ENCODE measurements at places on chromosomes 5 and 9.
A peak's percentile ranks its signal among the peaks of the same experiment; 100 is the strongest.

- DNase-seq: no peak
Measured at GRCh38 chr9:89701221-89701798, 96.5 kb downstream of the GADD45G start.

- DNase-seq: no peak
Measured at GRCh38 chr5:123868881-123869280, 356.9 kb downstream of the CSNK1G3 start.

GRCh38 chr5:159208514-159209437 lies 577 bp downstream of the RNF145 start:
- no peak for DNase-seq

DNA sequence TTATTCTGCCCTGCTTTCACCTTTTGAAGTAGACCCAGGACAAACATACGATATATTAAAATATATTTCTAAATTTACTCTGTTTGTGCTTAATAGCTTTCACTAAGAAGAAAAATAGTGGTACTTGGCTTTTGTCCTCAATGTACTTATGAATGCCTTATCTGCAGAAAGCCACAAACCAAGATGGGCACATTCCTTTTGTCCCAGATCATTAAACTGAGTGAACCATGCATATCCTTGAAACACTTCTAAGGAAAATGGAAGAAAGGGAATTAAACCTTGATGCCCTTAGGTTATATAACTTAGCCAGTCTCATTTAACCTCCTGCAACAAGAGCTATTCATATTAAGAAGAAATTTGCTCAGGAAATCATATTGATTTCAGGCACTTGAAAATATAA lies 553.8 kb upstream of the CDH9 start:
- no peak for DNase-seq

DNA sequence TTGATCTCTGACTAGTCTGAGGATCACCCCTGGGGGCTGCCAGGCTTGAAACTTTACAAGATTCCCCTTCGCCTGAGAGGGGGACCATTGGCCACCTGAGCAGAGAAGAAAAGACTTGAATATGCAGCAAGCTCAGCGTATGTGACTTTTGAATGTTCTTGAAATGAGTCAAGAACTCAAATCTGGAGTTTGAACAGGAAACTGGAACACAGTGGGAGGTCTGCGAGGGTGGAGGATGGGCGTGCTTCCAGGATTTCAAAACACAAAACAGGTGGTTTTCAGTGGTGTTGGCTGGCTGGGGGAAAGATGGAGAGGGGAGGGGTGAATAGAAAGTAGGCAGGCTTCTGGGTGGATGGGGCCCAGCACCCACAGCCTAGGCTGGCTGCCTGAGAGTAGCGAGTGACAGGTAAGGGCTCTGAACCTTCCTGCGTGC lies 40.6 kb downstream of the TMEM174 start:
- DNase-seq: no peak

- no peak for DNase-seq
Measured at GRCh38 chr9:134652291-134653225, 11.0 kb downstream of the COL5A1 start.

- no peak for DNase-seq
Measured at GRCh38 chr9:18976709-18977531, 56.1 kb downstream of the SAXO1 start.

DNA sequence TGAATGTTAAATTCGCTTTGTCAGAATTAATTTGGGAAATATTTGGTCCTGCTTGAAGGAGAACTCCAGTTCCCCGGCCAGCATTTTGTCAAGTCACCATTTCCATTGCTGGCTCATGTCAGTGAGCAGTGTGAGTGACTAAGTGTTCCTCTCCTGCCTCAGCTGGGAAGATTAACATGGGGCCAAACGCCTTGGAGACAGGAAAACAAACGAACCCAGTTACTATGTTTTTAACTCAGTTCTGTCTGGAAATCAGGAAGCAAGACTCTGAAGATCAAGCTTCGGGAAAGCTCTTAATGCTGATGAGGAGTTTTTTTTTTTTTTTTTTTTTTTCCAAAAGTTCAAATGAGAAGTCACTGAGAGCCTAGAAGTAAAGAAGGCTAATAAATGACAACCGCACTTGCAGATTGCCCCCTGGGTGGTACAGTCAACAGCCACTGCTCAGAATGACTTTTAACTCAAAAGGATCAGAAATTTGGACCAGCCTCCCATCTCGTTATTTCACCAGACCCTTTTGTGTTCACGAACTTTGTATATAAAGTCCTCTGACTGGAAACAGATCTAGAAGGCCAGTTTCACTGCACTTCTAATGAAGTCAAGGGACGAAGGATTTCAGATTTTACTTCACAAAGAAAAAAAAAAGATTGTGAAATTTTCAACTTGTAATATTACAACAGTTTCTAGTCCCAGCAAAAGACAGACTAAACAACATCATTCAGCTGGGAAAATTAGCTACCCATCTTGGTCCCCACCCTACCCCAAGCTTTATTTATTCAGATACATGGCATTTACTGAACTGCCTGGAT lies 121.3 kb downstream of the LHFPL2 start:
- no peak for DNase-seq

- DNase-seq: no peak
Measured at GRCh38 chr9:119961774-119962424, 592.7 kb upstream of the BRINP1 start.

DNA sequence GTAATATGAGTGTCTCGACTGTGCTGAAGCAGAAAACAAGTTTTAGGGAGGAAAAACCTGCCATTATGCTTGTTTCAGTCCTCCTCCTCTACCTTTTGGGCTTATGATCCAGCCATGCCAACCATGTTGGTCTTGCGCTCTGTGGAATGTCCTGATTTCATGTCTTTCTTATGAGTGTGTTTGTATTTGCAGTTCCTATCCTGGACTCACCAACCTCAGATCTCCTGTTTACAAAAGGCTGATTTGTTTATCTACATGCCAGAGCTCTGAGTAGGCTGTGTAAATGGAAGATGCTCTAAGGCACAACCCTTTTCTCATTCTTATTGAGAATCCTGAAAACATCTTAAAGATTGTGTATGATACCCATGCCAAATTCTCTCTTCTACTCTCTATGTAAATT lies 138.6 kb downstream of the ARHGEF28 start:
- no peak for DNase-seq

- DNase-seq: no peak
Measured at GRCh38 chr9:129838707-129839259, 3.5 kb downstream of the USP20 start.

- no peak for DNase-seq
Measured at GRCh38 chr5:153779836-153780235, 258.9 kb downstream of the FAM114A2 start.

- DNase-seq: no peak
Measured at GRCh38 chr5:151076616-151077015, 4.2 kb downstream of the TNIP1 start.

DNA sequence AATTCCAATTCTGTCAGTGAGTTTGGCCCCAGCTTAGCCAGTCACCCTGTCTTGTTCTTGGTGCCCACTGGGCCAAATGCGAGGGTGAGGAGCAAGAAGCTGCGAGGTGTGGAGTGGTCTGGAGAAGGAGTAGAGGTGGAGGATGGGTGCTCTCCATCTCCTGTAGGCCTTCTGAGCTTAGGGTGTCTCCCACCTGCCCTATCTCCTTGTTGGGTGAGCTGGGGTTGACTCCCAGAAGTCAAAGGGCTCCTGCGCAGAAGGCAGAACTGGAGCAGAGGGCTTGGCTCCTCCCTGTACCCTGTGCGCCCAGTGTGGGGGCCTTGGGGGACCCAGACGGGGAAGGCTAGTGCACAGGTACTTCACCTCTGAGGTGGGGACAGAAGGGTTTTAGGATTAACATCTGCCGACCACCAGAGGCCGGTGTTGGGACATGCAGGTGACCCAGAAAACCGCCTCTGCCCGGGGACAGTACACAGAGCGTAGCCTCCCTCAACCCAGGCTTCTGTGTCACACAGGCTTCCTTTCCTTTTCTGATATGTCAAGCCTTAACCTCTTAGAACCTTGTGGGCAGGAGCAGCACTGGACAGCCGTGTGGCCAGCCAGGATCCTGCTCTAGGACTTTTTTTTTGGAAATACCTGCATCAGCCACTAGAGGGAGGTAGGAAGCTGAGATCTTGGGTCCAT lies 16.9 kb downstream of the IL5 start:
- no peak for DNase-seq

GRCh38 chr5:135466178-135467050 lies 14.3 kb upstream of the TIFAB start:
- DNase-seq: no peak

GRCh38 chr5:96896276-96896675 lies 20.0 kb downstream of the ERAP2 start:
- DNase-seq: no peak

DNA sequence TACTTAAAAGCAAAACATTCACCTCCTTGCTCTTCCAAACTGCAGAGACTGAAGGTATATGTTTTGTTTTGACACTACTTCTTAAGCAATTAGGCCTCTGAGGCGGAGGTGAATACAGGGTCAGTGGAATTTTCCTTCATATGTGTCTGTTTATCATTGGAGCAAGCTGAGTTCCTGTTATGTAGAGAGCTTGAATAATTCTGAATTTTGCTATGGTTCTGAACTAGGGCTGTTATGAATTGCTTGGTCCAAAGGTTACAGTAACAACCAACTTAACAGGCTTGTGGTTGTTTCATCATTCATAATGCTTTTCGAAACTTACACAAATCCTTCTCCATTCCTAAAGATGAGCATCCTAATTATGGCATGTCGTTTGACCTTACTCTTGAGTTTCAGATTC lies 444.6 kb upstream of the MEF2C start:
- no peak for DNase-seq

- peak; percentile 83 for DNase-seq
Measured at GRCh38 chr9:103702572-103702971, 391.5 kb upstream of the SMC2 start.

DNA sequence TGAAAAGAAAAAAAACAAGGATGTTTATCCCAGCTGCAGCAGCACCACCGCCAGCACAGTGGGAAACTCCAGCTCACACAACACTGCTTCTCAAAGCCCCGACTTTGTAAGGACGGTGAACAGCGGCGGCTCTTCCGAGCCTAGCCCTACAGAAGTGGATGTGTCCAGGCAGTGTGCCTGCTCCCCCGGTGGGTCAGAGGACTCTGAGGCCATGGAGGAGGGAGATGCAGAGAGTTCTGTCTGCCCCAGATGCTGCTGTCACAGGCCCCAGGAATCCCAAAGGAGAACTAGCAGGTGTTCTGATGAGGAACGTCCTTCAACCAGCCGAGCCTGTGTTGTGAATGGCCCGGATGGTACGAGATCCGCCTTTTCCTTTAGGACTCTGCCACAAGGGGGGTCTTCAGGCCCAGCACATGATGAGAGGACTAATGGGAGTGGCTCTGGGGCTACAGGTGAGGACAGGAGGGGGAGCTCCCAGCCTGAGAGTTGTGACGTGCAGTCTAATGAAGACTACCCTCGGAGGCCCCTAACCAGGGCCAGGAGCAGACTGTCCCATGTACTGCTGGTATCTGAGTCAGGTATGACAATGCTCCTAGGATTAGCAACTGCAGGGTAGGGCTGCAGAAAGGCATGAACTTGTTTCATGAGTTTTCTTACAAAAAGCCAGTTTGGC lies 43.7 kb downstream of the FBXO38 start:
- DNase-seq: no peak

- DNase-seq: no peak
Measured at GRCh38 chr9:6187272-6187671, 28.3 kb upstream of the IL33 start.
